ENCODE measurements at places on chromosomes 7 and 10. TPM values are rescaled to one million over a fixed set of nuclear protein-coding genes. Genes with fewer than 3 reads are reported as not detected.

The TAS2R60 gene
- total RNA-seq: not detected

The AKR1B1 gene
- 112 TPM for total RNA-seq

The MALRD1 gene
- total RNA-seq: not detected

The ZNF485 gene
- total RNA-seq: 8.8 TPM

Data from HT1080 (cell line).